ENCODE measurements at places on chromosomes 2 and 18.
A peak's percentile ranks its signal among the peaks of the same experiment; 100 is the strongest.

DNA sequence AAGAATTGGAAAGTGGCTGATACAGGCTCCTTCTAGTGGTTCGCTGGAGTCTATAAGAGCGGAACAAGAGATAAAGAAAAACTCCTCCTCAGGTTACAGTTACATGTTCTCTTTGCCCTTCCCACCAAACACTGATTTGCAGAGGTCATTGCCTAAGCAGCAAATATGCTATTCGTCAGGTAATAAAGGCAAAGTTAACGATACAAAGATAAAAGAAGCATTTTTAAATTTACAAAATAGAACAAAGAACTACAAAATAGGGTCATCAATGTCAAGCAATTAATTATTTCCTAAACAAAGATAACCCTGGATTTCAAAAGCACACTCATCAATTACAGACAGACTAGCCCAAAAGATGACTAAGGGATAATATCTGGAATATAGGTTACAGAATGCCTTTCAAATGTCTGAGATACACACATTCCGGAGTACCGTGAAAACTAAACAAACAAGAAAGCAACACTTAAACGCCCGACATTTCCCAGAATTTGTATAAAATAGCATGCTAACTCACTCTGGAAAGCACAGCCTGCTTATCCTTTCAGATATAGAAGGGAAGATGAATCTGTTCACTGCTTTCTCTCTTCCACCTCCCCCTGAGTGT is 186.4 kb downstream of the MREG start:
- no peak for DNase-seq

DNA sequence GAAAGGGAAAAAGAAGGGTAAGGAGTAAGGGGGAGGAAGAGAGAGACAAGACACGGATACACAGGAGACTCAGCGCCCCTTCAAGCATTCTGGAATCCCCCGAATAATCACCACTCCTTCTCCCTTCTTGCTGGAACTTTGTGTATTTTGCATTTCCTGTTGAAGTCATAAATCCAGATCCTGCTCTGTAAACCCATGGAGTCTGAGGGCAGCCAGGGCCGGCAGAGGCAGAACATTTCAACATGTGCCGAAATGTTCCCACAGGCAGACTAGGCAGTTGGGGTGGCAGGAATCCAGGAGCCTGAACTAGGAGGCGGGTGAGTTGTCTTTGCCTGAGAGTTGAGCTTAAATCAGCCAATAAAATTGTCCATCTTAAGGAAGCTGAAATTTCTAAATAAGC is 193.1 kb downstream of the SH3RF3 start:
- DNase-seq, result no peak

- DNase-seq, result no peak
Measured at GRCh38 chr18:64116571-64117175, 32.2 kb downstream of the LINC00305 start.

DNA sequence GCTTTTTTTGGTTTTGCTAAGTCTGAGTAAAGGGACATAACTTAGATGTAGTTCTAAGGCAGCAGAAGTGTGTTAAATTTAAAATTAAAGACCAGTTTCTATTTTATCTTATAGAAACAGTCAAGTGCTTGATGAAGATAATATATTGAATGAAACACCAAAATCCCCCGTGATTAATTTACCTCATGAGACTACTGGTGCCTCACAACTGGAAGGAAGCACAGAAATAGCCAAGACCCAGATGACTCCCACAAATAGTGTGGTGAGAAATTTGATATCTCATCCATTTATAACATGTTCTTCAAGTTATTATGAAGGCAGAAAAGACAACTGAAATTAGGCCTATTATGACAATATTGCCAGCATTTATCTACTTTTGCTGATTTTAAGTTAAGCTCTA is 45.6 kb downstream of the APLF start:
- no peak for DNase-seq

GRCh38 chr2:62412347-62412742 is 93.7 kb downstream of the TMEM17 start:
- no peak for DNase-seq

- DNase-seq, result peak; percentile 29
Measured at GRCh38 chr2:26620031-26620605, 21.0 kb downstream of the CIB4 start.

- no peak for DNase-seq
Measured at GRCh38 chr18:79577451-79578395, 101.9 kb upstream of the CTDP1 start.

Measured in liver (tissue), 10 donors.